ENCODE measurements at places on chromosomes 2 and 18.

- DNase-seq: no peak
Measured at GRCh38 chr2:164840458-164840929, 1.1 kb downstream of the COBLL1 start.

DNA sequence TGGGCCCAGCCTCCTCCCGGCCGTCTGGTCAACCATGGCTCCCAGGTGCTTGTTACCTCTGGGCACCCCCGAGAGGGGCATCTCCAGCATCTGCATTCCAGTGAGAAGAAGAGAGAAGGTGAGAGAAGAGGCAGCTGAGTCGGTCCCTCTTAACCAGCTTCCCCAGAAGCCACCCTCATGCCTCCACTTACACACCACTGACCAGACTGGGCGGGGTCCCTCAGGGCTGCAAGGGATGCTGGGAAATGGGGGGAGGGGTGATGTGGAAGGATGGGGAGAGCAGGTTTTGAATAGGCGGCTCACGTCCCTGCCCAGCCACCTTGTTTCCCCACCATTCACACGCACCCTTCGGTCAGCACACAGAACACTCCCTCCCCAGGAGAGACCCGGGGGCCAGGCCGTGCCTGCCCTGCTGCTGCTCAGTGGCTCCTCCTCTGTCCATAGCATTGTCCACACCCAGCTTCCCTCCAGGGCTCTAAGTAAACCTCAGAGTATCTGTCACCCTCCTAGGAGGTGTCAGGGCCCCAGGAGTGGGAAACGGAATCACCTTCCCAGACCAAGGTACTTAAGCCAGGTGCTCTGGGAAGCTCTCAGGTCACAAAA is 34.7 kb downstream of the GBX2 start:
- DNase-seq: no peak

DNA sequence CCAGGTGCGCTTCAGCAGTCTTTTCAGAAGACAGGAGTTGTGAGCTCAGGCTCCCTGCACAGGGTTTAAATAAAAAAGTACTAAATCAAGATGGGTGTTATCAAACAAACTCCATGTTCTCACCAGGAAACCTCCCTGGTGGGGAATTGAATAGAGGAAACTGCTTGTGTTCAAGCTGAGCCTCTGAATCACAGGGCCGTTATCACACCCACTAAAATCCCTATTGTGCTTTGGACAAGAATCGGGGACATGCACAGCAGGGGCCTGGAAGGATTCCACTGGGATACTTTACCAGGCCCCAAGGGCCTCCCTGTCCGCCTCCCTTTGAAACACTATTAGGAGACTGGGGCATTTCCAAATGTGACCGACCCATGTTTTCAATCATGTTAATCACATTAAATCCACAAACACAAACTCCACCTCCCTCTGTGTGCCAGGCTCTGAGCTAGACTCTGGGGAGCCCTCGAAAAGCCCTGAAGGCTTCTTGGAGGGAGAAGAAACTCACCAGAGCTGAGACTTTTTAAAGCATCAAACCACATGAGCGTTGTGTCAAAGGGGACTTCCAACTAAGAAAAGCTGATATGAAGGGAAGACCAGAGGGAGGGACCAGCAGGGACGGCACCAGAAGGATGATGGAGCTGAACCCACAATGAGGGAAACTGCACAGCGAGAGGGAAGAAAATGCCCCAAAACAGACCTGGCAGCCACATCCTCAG is 458.7 kb upstream of the ID2 start:
- DNase-seq: no peak

- DNase-seq: no peak
Measured at GRCh38 chr2:100064165-100064564, 78.2 kb downstream of the AFF3 start.

DNA sequence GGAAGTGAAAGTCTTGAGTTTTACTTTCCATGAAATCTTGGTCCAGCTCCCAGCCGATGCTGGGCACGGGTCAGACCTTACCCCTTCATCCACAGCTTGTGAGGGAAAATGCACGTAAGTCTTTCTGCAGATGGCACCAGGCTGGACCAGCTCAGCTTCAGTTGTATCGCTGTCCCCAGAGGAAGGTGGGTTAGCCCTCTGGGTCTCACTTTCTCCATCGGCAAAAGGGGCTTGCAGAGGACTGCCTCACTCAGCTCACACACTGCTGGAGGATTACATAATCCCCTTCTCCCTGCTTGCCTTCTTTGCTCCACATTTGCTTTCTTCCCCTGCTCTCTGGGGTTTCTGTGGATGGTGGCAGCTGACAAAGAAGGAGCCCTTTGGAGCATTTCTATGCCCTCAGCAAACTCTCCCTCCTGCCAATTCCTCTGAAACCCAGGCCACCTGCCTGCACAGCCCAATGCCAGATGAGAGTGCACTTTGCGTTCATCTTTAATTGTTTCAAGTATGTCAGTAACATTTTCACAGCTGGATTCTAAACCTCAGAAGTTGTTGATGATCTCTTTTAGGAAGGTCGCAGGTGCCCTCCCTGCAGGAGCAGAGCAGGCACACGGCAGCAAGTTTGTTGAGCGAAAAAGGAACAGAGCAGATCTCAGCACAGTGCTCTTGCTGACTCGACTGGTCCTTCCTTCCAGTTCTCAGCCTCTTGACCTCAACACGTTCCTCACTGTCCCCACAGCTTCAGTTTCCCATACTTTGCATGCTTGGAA is 155.6 kb upstream of the GLI2 start:
- DNase-seq: no peak

DNA sequence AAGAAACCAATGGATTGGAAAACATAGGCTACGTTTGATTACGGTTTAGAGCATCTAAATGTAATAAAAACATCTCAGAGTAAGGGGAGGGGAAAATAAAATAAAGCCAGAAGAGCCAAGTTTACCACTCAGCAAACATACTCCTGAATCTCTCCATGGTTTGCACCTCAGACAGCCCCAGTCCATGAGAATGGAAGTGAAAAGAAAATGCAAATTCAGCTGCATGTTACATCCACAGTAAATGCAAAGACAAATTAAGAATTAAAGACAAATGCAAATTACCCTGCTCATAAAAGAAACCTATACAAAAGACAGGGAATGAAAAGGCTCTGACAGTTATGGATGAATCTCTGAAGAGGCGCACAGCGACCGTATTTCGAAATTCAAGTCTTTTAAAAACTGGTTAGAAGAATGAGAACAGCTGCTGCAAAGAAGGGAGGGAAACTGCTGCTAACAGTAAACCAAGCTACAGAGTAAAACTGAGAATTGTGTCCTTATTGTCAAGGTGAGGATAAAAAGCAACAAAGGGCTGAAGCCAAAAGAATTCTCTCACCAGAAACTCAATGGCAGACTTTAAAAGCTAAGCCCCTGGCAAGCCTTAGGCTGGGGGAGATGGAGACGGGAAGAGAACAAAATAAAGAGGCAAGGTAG is 197.9 kb upstream of the ACVR2A start:
- DNase-seq: no peak

GRCh38 chr2:11612553-11613215 is 57.3 kb downstream of the NTSR2 start:
- no peak for DNase-seq

- DNase-seq: no peak
Measured at GRCh38 chr2:209696836-209697711, 74.6 kb upstream of the UNC80 start.

GRCh38 chr18:58526425-58527284 is 102.2 kb downstream of the ALPK2 start:
- DNase-seq: no peak

DNA sequence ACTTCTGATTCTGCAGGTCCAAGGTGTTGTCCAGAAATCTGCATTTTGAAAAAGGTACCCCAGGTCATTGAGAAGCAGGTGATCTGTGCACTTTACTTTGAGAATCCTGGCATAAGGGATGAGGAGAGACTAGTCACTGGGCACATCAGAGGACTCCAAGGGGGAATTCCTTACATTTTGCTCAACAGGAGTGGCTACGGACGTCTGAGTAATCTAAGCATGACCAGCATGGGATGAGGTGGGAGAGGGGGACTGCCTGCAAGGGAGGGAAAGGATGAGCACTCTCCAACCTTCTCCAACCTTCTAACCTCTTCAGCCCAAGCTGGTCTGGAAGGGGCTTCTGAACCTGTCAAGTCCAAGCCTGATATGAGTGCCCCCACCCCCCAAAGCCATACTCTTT is 55.5 kb downstream of the MARCHF4 start:
- DNase-seq: no peak

- DNase-seq: no peak
Measured at GRCh38 chr18:55064760-55065159, 105.5 kb upstream of the CCDC68 start.

- no peak for DNase-seq
Measured at GRCh38 chr2:161556440-161556839, 67.8 kb upstream of the SLC4A10 start.

DNA sequence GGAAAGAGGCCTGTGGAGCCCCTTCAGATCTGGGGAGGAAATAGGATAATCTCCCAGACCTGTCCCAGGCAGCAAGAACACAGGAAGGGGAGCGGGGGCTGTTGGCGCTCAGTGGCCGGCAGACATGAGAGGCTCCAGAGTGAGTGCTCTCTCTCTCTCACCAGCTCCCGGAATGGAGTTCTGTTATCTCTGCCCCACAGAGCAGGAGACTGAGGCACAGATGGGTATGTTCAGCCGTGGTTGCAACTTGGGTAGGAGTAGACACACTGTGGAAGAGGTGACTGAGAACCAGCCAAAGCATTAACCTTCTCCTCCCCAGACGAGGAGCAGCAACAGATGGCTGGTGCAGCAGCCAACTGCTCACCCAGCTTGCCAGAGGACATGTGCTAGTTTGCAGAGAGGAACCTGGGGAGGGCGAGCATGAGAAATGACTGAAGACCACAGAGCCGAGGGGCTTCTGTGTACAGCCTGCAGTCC is 82.0 kb downstream of the NRP2 start:
- no peak for DNase-seq

- DNase-seq: no peak
Measured at GRCh38 chr2:15427987-15428386, 133.1 kb downstream of the NBAS start.

DNA sequence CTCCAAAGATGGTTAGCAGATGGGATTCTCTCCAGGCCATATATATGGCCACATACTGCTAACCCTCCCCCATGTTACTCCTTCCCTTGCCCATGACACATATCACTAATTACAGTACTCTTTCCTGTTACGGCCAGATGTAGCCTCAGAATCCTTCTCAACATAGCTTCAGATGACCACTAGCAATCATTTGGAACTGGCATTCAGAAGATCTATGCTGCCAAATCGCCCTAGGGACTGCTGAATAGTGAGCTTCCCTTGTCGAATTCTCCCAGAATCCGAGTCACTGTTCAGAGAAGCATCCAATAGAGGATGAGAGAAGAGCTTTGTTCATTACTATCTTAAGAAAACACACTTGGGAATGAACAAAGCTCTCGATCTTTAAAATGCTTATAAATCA is 121.2 kb upstream of the TANK start:
- no peak for DNase-seq

DNA sequence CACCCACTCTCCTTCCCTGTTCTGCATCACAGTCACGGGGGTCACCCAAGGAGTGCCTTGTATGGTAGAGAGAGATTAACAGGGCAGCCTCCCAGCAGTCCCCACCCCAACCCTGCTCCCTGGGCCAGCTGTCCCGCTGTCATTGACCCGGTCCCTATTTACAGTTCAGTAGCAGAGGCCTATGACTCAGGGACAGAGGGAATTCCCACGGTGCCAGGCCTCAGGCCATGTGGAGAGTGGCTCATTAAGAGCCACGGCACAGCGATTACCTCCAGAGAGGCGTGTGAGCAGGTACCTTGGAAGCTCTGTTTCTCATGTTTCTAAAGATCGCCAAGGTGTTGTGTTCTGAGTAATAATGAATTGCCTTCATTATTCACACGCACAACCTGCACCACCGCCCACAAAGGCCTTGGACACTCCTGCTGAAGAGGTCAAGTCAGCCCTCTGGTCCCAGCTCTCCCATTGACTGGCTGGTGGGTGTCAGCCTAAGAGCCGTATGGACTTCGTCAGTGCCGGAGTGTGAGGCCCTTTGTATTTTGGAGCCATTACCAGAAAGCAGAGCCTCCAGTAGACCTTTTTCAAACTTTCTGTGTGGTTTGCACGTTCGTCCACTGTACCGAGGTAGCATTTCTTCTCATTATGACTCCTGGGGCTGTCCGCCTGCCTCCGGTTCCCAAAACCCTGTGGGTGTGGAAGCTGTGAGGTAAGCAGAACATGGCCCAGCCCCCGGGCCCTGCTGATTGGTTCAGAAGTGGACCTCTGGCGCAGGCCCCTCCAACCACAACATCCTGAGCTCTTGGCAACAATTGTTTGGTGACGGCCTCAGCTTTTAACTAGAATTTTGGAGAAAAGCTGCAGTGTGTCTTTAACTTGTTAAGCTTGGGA is 47.0 kb downstream of the SERTAD2 start:
- no peak for DNase-seq

Data from NCI-H1930 (cell line).